ENCODE measurements at places on chromosomes 16 and 17.

DNA sequence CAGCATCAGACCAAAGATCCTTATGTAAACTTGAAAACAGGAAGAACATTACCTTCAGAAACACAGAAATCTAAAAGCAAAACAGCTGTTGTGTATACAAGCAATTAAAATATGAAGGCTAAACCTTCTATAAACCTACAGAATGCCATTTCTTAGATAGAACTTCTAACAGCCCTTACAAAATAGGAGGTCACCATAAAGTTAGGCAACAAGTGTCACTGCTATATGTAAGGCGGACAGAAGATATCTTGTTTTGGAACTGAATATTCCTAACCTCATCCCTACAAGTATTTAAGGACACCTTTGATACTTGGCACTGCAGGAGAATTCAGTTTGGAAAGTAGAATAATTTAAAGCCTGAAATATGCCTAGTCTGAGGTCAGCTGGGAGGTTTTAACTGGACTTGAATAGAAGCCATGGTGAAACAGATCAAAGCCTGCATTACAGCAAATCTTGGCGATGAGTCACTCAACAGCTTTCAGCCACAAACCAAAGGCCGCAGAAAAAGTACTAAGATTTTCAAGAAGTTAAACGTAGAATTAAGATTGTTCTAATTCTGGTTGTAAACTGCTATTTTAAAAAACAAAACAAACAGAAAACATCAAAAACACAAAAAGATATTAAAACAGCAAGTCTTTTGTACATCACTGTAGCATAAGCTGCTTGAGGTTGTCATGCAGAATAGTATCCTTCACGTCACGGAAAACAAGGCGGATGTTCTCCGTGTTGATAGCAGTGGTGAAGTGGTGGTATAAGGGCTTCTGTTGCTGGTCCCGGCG lies 42.7 kb downstream of the GNA13 start:
- peak; percentile 17 for DNase-seq

- DNase-seq: no peak
These were observed 88.0 kb downstream of the CMIP start for GRCh38 chr16:81532491-81533174.

DNA sequence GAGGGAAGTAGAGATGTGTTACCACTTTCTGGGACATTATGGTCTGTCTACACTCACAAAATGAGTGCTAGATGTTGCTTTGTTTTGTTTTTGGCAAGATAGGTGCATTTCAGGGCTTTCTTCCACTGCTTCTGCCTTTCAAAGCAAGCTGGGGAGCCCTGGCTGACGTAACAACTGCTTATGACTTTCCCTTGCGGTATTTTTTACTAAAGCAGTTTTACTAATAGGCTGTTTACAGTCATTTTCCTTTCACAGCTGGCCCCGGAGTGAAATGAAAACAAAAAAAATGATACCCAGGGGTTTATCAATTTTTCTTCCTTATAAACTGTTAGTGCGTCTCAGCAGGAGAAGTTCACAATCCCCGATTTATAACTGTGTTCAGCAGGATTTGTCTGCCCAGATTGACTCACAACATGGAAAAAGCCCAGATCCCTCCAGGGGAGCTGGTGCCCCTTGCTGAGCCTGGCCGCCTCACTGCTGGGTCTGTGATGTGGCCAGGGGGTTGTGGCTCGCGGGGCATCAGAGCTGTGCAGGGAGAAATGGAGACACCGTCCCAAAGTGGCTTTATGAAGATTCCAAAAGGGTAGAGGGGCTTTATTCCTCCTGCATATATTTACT lies 184.4 kb upstream of the HS3ST3A1 start:
- DNase-seq: no peak

- DNase-seq: no peak
These were observed 133.7 kb upstream of the HS3ST3A1 start for GRCh38 chr17:13735444-13735843.

All from effector CD4-positive, alpha-beta T cell (primary cell).